ENCODE measurements at places on chromosomes 1 and 21.
A peak's percentile ranks its signal among the peaks of the same experiment; 100 is the strongest.

DNA sequence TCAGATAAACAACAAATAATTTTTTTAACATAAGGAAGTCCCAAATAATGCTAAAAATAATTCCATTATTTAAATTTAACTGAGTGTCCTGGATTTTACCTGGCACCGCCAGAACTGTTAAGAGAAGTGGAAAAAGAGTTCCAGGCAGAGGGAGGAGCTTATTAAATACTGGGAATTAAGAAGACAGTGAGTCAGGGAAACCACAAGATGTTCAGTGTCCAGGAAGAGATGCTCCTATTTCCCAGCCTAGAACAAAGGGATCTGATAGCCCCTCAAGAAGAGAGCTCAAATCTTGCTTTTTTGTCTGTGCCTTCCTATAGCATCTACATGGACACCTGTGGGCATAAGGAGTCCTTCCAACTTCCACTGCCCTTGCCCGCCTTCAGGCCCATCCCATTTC, 85.9 kb downstream of the PGM1 start:
- DNase-seq, result no peak

- peak; percentile 30 for DNase-seq
Measured at GRCh38 chr1:52569449-52570210, 16.7 kb upstream of the TUT4 start.

DNA sequence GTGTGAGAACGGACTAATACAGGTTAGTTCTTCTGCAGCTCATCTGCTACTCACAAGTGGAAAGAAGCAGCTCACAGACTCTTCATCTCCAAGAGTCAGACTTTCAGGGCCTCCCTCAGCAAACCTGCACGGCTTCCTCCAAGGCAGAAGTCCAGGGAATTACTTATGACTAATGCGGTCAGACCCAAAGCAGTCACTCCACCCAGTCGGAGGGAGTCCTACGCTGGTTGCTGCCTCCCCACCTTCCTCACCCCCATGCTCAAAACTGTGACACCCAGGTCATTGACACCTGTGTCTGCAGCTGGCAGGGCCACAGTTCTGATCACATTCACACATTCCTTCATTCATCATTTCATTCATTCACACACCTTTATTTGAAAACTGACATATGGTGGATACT, 38.4 kb upstream of the PRDM2 start:
- DNase-seq, result no peak

DNA sequence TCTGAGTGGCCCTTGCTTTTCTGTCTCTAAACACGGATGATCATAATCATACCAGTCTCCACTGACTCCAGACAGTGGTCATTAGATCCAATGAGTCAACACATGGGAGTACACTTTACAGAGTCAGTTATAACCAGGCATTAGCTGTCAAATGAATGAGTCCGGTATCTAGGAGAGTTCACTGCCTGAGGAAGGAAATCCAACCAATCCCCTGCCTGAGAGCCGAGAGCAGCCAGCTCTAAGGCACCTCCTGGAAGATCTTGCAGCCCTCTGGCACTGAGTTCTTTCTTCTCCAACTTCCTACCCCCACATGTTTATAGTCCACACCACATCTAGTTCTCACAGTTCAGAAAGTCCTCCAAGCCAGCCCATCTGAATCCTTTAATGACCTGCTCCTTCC, 29.4 kb upstream of the RBM15 start:
- no peak for DNase-seq

DNA sequence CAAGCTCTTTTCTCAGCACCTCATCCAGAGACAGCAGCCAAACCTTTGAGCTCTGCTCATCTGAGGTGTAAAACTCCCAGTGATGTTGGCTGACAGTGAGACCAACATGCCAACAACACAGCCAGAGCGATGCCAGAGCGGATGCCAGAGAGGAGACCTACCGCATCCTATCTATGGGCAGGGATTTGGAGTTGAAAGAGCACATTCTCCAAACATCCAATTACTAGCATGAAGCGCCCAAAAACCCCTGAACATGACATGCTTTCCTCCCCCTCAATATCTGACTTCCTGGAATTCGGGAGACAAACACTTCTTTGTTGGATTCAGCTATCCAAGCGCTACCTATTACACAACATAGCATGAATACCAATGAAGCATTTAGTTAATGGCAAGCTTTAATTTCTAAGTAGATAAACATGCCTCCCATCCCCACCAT, 23.1 kb upstream of the PAXBP1 start:
- DNase-seq, result no peak

- no peak for DNase-seq
Measured at GRCh38 chr1:111973150-111973790, 16.2 kb downstream of the KCND3 start.

DNA sequence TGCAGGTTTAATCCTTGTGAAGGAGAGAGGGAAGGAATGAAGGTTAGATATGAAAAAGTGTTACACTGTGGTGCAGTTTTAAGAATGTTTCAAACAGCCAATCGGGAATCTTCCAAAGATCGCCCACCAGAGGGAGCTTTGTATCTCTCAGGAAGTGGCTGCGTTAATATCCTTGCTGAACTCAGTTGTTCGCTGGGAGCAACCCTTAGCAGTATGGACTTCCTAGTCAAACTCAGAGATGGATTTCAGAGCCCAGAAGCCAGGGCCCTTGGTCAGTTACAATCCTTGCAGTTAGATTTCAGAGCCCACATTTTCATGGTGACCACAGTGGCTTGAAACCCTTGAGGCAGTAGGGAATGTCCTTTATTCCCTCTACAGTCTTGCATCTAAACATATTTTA, 136.2 kb downstream of the NTNG1 start:
- DNase-seq, result no peak

GRCh38 chr1:2345297-2346075, 45.9 kb downstream of the MORN1 start:
- DNase-seq, result no peak

GRCh38 chr1:202952818-202953217, 5.3 kb downstream of the ADIPOR1 start:
- DNase-seq, result peak; percentile 98

- DNase-seq, result no peak
Measured at GRCh38 chr1:229231754-229232119, 39.2 kb upstream of the RAB4A start.

GRCh38 chr1:7375781-7376660, 395.1 kb upstream of the VAMP3 start:
- no peak for DNase-seq

DNA sequence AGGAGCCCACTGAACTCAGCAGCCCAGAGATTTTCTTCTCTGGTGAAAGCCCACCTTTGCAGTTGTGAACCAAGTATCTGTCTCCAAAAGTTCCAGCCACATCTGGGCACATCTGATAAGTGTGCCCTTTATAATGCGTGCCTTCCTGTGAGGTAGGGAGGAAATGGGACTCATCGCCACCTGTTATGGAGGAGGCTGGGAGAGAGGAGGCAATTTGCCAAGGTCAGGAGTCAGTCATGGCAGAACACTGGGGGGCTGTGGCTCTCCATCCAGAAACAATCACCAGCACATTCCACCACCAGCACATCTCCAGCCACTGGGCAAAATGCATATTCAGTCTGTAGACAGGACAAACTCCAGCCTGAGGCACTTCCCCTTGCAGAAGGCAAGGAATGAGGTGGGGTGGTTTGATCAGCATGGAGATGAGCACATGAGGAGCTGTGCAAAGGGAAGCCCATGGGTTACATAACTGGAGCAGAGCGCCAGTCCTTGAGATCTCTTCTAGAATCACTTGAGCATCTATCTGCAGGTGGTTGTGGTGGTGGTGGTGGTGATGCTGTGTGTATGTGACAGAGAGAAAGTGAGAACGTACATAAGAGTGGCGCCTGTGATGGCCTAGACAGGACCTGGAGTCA, 15.0 kb upstream of the LEMD1 start:
- no peak for DNase-seq

GRCh38 chr21:42306366-42307035, 8.7 kb downstream of the TFF3 start:
- no peak for DNase-seq

GRCh38 chr1:53557830-53558738, 98.9 kb downstream of the DMRTB1 start:
- no peak for DNase-seq

- no peak for DNase-seq
Measured at GRCh38 chr1:185404907-185405568, 88.0 kb upstream of the IVNS1ABP start.

DNA sequence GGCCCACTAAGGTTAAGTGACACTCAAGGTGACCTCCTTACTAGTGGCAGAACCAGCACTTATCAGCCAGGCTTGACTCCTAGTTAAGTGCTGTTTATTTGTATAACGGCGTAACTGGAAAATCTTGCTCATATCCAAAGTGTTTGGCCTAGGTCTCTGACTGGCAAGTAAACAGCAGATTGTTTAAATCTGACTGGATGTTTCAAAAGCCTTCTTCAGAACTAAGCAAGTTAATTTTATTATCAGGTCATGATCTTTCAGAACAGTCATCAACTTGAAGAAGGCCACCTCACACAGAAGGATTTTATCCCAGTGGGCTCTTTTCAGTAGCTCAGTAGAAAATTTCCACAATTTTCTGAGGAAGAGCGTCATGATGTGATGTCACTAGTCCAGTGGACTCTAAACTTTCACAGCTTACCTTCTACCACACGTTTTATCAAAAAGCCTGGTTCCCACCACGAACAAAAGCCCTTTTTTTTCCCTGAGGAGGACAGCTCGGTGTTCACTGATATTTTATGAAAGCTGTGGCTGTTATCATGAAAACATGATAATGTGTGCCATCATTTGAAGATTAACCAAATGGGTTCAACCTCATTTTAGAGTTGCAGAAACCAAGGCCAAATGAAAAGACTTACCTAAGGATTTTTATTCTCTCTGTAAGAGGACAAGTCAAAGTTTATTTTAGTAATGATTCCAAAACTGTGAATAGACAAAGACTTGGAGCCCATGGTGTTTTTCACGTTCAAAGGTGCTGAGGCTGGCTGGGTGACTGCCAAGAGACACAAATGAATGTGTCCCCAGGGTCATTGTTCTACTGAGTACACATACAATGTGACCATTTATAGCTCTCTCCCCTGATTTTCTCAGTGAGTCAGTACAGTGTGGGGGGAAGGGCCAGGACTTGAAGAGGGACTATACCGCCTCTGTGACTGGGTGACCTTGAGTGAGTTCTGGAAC, 9.1 kb downstream of the SGIP1 start:
- no peak for DNase-seq

DNA sequence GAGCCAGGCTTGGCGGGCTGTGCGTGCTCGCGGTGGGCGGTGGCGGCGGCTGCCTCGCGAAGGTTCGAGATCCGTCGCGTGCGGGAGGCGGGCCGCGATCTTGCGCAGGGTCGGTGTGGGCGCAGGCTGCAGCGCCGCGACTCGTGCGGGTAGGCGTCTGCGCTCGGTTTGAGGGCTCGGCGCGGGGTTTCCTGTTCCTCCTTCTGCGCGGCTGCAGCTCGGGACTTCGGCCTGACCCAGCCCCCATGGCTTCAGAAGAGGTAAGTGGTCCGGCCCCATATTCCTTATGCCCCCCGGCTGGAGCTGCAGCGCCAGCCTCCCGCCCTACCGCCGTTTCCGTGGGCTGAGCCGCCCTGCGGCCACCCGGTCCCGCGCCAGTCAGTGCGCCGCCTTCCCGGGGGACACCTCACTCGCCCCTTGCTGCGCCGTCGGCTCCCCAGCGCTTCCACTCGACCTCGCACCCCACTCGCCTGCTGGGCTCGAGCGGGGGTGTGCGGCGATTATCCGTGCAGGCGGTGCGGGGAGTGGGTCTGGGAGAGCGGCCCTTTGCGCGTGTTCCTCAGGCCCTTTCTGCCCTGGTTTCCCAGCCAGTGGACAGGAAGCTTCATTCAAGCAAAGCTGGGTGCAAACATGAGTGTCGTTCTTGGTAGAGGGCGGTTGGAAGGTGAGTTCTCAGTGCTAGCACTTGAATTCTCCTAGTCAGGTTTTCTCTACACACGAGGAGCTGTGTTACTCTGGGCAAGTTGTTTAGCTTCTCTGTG, at the start of gene CACYBP:
Gene CACYBP, plus strand, starts transcription at position 12 of the 761 bp plus-strand sequence. Its CDS starts 234 bp downstream, at position 246.
- DNase-seq, result no peak

DNA sequence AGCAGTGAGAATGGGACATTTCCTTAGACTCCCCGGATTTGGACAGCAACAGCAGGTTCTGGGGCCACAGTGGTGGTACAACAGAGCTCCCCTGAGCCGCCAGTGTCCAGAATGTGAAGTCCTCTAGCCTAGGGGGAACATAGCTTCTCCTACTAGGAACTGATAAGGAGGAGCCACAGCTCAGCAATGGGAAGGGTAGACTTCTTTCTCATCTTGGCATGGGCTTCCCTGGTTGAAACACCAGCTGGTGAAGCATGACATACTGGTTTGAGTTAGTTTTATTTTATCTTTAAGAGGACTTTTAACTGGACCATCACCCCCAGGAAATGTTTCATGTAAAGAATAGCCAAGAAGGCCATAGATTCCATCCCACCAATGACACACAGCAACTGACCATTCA, 68.4 kb downstream of the KCNJ15 start:
- DNase-seq, result no peak

GRCh38 chr1:232613752-232614381, 16.1 kb downstream of the SIPA1L2 start:
- no peak for DNase-seq

DNA sequence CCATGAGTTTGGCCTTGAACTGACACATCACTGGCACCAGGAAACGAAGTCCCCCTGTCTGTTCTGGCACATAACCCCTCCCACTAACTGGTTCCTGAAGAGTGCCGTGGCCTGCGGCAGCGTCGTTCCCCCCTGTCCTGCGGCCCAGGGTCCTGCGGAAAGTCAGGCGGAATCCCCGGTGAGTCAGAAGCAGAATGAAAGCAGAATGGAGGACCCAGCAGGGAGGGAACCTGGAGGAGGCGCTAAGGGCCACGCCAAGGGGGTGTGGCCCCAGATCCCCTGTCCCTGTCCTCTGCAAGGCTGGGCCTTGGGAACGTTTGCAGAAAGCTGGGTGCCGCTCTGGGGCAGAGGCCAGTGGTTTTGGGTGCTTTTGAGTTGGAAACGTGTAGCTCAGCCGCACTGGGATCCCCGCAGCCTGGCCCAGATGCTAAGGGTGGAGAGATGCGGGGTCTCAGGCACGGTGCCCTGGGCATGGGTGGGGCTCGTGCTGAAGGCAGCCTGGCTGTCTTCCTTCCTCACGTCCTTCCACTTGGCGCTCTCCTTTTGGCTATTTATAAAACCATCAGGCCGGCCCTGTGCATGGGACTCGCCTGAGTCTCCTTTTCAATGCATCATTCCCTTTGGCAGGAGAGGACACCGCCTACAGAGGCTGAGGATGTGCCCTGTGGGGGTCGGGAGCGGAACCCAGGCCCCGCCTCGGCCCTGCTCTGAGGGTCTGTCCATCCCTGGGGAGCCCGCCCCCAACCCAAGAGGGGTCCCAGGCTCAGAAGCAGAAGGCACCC, 36.2 kb downstream of the TP73 start:
- DNase-seq, result no peak
